Fibroblast of skin of right quadriceps (primary cell): ENCODE measurements at places on chromosomes 3 and 15.

- DNase-seq = peak; percentile 65
Observed at GRCh38 chr3:122794779-122795673, at the start of gene SLC49A4. SLC49A4 (plus strand) TSS chr3:122795069; CDS start chr3:122795193, 124 bp downstream.

GRCh38 chr3:157148196-157148889, 11.6 kb downstream of the CCNL1 start:
- DNase-seq = no peak

GRCh38 chr3:122112754-122113153, 57.6 kb downstream of the CD86 start:
- no peak for DNase-seq

DNA sequence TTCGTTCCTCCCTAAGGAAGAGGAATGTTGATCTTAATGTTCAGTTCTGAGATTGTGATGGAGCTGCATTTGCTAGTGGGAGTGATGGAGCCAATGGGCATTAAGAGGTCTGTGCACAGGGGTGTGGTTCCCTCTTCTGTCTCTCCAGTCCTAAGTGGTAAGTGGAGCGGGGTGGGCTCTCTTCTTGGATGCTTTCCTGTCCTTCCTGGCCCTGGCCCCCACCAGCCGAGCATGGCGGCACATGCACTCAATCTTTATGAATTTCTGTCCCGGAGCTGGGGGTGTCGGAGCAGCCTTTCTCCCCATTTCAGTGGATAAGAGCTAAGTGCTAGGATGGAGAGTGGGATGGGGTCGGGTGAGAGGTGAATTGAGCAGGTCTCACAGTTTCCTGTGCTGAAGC, 37.6 kb upstream of the ADCY5 start:
- DNase-seq = no peak

DNA sequence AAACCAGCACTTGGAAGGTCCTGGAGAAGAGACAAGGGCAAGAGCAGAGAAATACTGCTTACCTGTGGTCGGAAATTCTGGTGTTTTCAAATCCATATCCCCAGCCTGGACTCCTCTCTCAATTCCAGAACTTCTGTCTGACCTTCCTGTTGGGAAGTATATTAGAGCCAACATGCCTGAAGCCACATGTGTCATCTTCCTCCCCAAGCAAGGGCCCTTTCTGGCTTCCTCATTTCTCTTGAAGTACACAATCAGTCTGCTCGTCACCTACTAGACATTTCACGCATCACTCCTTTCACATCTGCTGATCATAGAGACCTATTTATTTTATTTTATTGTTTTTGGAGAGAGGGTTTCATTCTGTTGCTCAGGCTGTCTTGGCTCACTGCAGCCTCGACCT, 8.4 kb downstream of the PARP14 start:
- no peak for DNase-seq

DNA sequence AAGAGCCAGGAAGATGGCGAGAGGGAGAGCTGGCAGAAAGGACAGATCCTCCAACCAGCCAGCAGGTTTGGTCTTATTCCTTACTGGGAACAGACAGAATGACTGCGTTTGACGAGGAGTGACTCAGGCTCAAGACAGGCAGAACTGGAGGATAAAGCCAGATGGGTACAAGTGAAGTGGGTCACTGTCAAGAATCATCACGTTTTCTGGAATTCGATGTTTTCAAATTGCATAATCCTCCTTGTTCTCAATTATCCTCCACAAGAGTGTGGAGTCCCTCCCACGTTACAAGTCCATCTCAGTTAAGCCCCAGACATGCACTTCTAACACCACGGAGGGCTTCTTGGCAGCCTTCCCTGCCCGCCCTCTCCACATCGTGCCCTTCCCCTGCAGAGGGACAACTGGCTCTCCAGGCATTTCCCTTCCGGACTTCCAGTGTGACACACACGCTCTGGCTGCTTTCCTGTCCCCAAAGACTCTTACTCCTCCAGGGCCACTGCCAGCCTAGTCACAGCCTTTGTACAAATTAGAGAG, 183.1 kb downstream of the CHST2 start:
- DNase-seq = peak; percentile 48

- no peak for DNase-seq
Observed at GRCh38 chr3:52176180-52176752, 21.7 kb upstream of the ALAS1 start.

- DNase-seq = peak; percentile 67
Observed at GRCh38 chr3:11389386-11390268, 117.4 kb downstream of the ATG7 start.

GRCh38 chr3:47399531-47400270, 18.9 kb downstream of the PTPN23 start:
- DNase-seq = no peak

- DNase-seq = no peak
Observed at GRCh38 chr3:64426551-64426950, 201.3 kb upstream of the PRICKLE2 start.

- no peak for DNase-seq
Observed at GRCh38 chr15:59703979-59704796, 15.1 kb upstream of the BNIP2 start.

- no peak for DNase-seq
Observed at GRCh38 chr15:39393575-39394335, 187.1 kb upstream of the THBS1 start.

DNA sequence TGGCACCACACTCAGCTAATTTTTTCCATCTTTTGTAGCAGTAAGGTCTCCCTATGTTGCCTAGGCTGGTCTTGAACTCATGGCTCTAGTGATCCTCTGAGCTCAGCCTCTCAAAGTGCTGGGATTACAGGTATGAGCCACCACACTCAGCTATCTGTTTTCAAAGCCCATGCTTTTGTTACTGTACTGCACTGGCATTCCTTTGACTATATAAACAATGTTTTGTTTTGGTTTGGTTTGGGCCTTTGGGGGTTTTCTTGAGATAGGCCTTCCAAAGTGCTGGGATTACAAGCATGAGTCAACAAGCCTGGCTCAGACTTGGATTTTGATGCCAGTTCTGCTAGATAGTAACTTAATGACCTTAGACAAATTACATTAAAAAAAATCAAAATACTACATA, 89.7 kb upstream of the GK5 start:
- peak; percentile 70 for DNase-seq

DNA sequence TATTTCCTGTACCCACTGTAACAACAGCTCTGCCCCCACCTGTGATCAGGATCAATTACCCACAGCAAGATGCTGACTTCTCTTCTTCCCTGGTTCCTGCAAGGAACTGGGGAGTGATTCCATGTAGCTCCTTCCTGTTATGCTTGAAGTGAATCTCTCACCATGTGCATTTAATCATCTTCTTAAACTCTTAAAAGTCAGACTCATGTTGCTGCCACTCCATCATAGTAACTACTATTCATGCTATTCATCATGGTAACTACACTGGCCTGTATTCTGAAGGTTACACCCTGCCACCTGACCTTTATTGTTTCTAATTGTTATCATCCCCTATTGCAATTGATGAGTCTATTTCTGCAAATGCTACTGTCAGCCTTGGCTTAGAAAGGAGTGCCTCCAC, 89.5 kb downstream of the SUCNR1 start:
- peak; percentile 26 for DNase-seq

GRCh38 chr3:156750191-156750873, 75.8 kb upstream of the LEKR1 start:
- peak; percentile 60 for DNase-seq

DNA sequence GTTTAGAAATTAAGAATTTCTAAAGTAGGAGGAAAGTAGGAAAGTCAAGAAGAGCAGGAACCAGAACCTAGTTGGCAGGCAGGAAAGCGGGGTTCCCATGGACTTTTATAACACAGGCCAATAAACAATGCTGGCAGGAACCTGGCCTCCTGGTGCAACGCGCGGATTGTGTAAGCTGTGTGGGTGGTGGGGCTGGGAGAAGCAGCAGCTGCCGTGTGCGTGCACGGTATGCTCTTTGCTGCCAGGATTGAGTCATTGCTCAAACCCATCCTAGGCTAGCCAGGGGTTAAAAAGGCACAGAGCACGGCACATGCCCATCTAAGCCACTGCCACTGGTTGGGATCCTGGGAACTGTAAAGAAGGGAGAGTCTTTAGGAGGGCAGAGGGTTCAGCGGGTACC, 209.9 kb upstream of the RGMA start:
- no peak for DNase-seq
